A549 treated with DMSO at 1 μM for 4 hours (cell line): ENCODE measurements at places on chromosomes 5 and 9. TPM values are rescaled to one million over a fixed set of nuclear protein-coding genes. Genes with fewer than 3 reads are reported as not detected.

Gene ADAMTS2
- 0.07 to 0.18 TPM (median 0.11 TPM) in 5 replicates for total RNA-seq

Gene NRG2
- total RNA-seq = 2.0 to 2.3 TPM (median 2.2 TPM) in 5 replicates

Gene RASGRF2
- total RNA-seq = 2.4 to 2.9 TPM (median 2.6 TPM) in 5 replicates

Gene PCDHA13
- total RNA-seq = 0.03 to 0.11 TPM (median 0.05 TPM) in 5 replicates

Gene FRMPD1
- 0.02 to 0.04 TPM (median 0.03 TPM) in 4 of 5 replicates, not detected in the other for total RNA-seq

Gene RMI1
- total RNA-seq = 10.5 to 15.2 TPM (median 12.5 TPM) in 5 replicates

Gene PTGDS
- 0.28 to 0.37 TPM (median 0.33 TPM) in 3 of 5 replicates, not detected in the others for total RNA-seq

Gene CORO2A
- 0.47 to 1.1 TPM (median 0.65 TPM) in 5 replicates for total RNA-seq

Gene PFDN1
- total RNA-seq = 90.6 to 107 TPM (median 92.9 TPM) in 5 replicates

Gene PLPP7
- total RNA-seq = 0.07 TPM in 1 of 5 replicates, not detected in the others

Gene ANKRD20A1
- total RNA-seq = 0.67 to 1.2 TPM (median 1.0 TPM) in 5 replicates

Gene CDX1
- total RNA-seq = not detected in 5 replicates

Gene PCDHGA6
- total RNA-seq = 0.19 to 0.39 TPM (median 0.26 TPM) in 5 replicates

Gene WDR55
- 29.5 to 32.7 TPM (median 31.6 TPM) in 5 replicates for total RNA-seq

Gene PCDH12
- total RNA-seq = 0.06 to 0.09 TPM (median 0.09 TPM) in 3 of 5 replicates, not detected in the others

Gene SERF1B
- 70.6 to 86.4 TPM (median 74.2 TPM) in 5 replicates for total RNA-seq

Gene ARL14EPL
- total RNA-seq = 0.09 to 0.54 TPM (median 0.29 TPM) in 4 of 5 replicates, not detected in the other

Gene NAIF1
- 4.3 to 8.2 TPM (median 7.0 TPM) in 5 replicates for total RNA-seq

Gene TLR4
- total RNA-seq = 0.08 to 0.13 TPM (median 0.09 TPM) in 5 replicates

Gene FGF1
- 0.24 to 1.6 TPM (median 0.65 TPM) in 5 replicates for total RNA-seq

Gene ENTREP1
- 0.39 to 0.58 TPM (median 0.48 TPM) in 5 replicates for total RNA-seq

Gene NIPAL4
- 10.1 to 16.2 TPM (median 11.0 TPM) in 5 replicates for total RNA-seq

Gene CDHR2
- 0.04 to 0.08 TPM (median 0.06 TPM) in 5 replicates for total RNA-seq

Gene CAVIN4
- total RNA-seq = 0.25 to 0.77 TPM (median 0.53 TPM) in 5 replicates

Gene DBH
- total RNA-seq = not detected in 5 replicates

Gene JAK2
- total RNA-seq = 2.0 to 3.8 TPM (median 2.9 TPM) in 5 replicates

Gene OSMR
- 62.9 to 85.6 TPM (median 80.4 TPM) in 5 replicates for total RNA-seq

Gene TAF11L11
- total RNA-seq = 0.15 to 0.32 TPM (median 0.29 TPM) in 5 replicates

Gene ORM2
- total RNA-seq = not detected in 5 replicates

Gene C6
- not detected in 5 replicates for total RNA-seq

Gene NUTM2G
- 0.03 TPM in 1 of 5 replicates, not detected in the others for total RNA-seq
